Neural crest cell (in vitro differentiated cells): ENCODE measurements at places on chromosomes 1 and 21.

- H3K27ac ChIP-seq, result no peak overlapping the region
- no peak overlapping the region for H3K4me3 ChIP-seq
- DNase-seq, result no peak
- no peaks in the 10 kb centered on the region for H3K27me3 ChIP-seq
- H3K4me1 ChIP-seq, result no peaks in the 10 kb centered on the region
- H3K36me3 ChIP-seq, result peaks cover 2% of the 10 kb centered on the region
These were observed 88.1 kb upstream of the ATP1A1 start for GRCh38 chr1:116284819-116285390.

- H3K27me3 ChIP-seq, result no peaks in the 10 kb centered on the region
- no peak overlapping the region for H3K4me3 ChIP-seq
- no peaks in the 10 kb centered on the region for H3K4me1 ChIP-seq
- no peak for DNase-seq
- peaks cover 23% of the 10 kb centered on the region for H3K36me3 ChIP-seq
These were observed 15.0 kb downstream of the BTG3 start for GRCh38 chr21:17597680-17598079.

- peaks cover 43% of the 10 kb centered on the region for H3K4me1 ChIP-seq
- no peaks in the 10 kb centered on the region for H3K36me3 ChIP-seq
- no peak for DNase-seq
- no peak overlapping the region for H3K27ac ChIP-seq
- H3K27me3 ChIP-seq, result no peaks in the 10 kb centered on the region
These were observed 2.5 kb downstream of the WDR26 start for GRCh38 chr1:224432146-224432545.

DNA sequence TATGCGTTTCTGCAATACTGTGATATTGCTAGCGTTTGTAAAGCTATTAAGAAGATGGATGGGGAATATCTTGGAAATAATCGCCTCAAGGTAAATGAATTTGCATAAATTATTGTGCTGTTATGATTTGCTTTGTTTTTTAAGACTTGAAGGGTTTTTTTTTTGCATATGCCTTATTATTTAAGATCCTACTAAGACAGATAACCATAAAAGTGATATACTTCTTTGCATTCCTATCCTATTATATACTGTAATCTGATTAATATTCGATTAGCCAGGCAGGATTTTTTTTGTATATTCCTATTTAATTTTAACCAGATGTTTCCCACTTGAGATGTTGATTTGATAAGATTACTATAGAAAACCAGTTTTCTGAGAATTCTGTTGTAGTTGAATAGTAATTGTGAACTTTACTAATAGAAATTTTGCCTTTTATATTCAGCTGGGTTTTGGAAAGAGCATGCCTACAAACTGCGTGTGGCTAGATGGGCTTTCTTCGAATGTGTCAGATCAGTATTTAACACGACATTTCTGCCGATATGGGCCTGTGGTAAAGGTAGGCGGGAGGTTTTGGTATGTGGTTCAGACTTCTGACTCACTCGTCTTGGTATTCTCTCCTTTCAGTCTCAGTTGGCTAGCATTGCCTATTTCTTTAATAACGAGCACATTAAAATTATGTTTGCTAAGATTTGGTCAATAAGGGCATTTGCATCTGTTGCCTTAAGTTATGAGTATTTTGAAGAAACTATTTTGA is 56.8 kb downstream of the ZBTB17 start:
- no peak for DNase-seq
- peaks cover 8% of the 10 kb centered on the region for H3K36me3 ChIP-seq
- no peak overlapping the region for H3K4me3 ChIP-seq

DNA sequence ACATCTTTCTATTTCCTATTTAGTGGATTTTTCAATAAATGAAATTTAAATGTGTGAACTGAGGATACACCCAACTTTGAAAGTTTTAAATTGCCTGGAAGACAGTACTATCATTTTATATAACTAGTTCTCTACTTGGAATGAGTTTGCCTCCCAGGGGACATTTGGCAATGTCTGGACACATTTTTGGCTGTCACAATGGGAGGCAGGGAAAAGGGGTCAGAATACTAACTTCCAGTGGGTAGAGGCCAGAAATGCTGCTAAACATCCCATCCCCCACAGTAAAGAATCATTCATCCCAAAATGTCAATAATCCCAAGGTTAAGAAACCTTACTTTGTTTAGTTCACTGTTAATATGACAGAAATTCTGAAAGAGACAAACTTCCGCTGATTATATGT is 13.2 kb upstream of the NRAS start:
- DNase-seq, result no peak
- no peaks in the 10 kb centered on the region for H3K4me1 ChIP-seq
- no peak overlapping the region for H3K27ac ChIP-seq
- H3K27me3 ChIP-seq, result no peaks in the 10 kb centered on the region
- H3K36me3 ChIP-seq, result peaks cover 38% of the 10 kb centered on the region

- H3K4me3 ChIP-seq, result no peak overlapping the region
- H3K27me3 ChIP-seq, result no peaks in the 10 kb centered on the region
- no peaks in the 10 kb centered on the region for H3K4me1 ChIP-seq
These were observed 15.2 kb upstream of the VTCN1 start for GRCh38 chr1:117225931-117226330.

DNA sequence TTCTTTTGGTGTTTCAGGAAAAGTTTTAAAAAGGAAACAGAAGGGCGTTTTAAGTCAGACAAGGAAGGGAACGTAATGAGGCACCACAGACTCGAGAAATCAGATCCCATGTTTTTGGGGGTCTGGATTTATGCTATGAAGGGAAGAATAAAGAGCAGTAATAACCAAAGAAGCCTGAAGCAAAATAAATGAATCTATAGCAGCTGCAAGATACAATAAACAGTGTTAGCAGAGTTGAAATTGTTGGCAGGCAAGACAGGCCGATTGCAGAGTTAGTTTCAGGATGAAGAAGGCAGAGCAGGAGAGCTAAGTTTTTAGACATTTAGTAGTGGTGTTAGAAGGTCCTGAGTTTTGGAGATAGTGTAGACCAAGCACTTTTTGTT is 425 bp downstream of the DDR2 start:
- H3K27ac ChIP-seq, result no peak overlapping the region
- DNase-seq, result no peak
- peaks cover 7% of the 10 kb centered on the region for H3K4me1 ChIP-seq
- H3K36me3 ChIP-seq, result no peaks in the 10 kb centered on the region
- peak overlapping the region; percentile 35 for H3K4me3 ChIP-seq

GRCh38 chr1:77360256-77360655 is 78.4 kb downstream of the AK5 start:
- no peaks in the 10 kb centered on the region for H3K4me1 ChIP-seq
- H3K4me3 ChIP-seq, result no peak overlapping the region
- H3K36me3 ChIP-seq, result no peaks in the 10 kb centered on the region
- H3K27ac ChIP-seq, result no peak overlapping the region
- no peaks in the 10 kb centered on the region for H3K27me3 ChIP-seq

- no peak for DNase-seq
- no peaks in the 10 kb centered on the region for H3K4me1 ChIP-seq
- H3K36me3 ChIP-seq, result peaks cover 4% of the 10 kb centered on the region
These were observed 90.2 kb upstream of the C1orf21 start for GRCh38 chr1:184296466-184297243.

- DNase-seq, result no peak
- H3K4me3 ChIP-seq, result no peak overlapping the region
- no peaks in the 10 kb centered on the region for H3K36me3 ChIP-seq
- no peak overlapping the region for H3K27ac ChIP-seq
These were observed 49.5 kb downstream of the LUZP1 start for GRCh38 chr1:23118957-23119792.

DNA sequence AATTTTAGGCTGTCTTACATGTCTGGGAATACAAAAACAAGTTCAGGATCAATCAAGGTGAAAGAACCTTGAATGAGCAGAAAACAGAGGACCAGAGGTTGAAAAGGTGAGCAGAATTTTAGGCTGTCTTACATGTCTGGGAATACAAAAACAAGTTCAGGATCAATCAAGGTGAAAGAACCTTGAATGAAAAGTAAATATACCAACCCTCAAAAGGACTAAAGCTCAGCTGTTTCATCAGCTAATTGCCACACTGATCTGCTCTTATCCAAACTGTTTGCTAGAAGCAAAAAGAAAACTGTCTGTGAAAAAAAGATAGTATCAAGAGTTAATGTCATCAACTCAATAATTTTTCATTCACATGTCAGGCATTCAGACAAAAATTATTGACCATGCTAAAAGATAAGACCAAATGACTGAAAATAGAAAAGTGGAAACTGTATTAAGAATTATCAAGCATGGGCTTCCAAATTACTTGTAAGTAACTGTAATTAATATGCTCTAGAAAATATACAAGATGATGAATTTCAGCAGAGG is 69.2 kb downstream of the LTN1 start:
- no peak overlapping the region for H3K27ac ChIP-seq
- H3K36me3 ChIP-seq, result peaks cover 13% of the 10 kb centered on the region
- no peaks in the 10 kb centered on the region for H3K4me1 ChIP-seq
- no peaks in the 10 kb centered on the region for H3K27me3 ChIP-seq
- no peak for DNase-seq
